RPMI7951 (cell line): ENCODE measurements at places on chromosomes 7 and 10. TPM values are rescaled to one million over a fixed set of nuclear protein-coding genes. Genes with fewer than 3 reads are reported as not detected.

- no peak for DNase-seq
These were observed 5.1 kb downstream of the FZD8 start for GRCh38 chr10:35636956-35637355.

DNA sequence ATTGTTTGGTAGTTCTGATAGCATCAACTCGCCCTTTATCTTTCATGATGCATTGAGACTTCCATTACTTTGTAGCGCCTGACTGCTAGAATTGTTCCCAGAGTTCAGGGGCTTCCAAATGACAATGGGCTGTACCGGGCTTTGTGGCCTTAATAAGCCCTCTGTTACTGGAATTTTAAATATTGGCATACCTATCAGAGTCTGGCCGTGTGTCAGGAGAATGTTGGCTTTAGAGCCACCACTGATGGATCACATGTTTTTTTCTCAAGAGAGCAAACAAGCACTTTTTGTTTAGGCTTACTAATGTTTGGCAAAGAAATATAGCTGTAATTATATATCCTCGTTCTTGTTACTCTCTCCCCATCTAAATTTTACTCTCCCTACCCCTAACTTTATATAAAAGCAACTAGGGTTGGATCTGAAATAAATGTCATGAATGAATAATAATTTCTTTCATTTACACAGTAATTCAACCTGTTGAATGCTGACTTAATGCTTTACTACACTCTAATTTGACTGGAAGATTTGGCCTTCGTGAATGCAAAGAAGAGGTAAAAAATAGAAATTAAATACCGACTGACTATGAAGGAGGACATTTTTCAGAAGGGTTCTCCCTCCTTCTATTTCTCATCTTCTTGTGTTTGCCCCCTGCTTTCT, 396.7 kb downstream of the AUTS2 start:
- DNase-seq: no peak

GRCh38 chr10:11959966-11960365, 82.6 kb downstream of the UPF2 start:
- DNase-seq: no peak

- no peak for DNase-seq
These were observed 31.7 kb downstream of the ECHDC3 start for GRCh38 chr10:11773761-11774441.

- peak; percentile 37 for DNase-seq
These were observed 34.1 kb downstream of the LRRC20 start for GRCh38 chr10:70348228-70348850.

- DNase-seq: no peak
These were observed 68.4 kb upstream of the ADAM12 start for GRCh38 chr10:126456632-126457031.

- no peak for DNase-seq
These were observed 197.4 kb upstream of the MTPN start for GRCh38 chr7:136174477-136175125.

- DNase-seq: no peak
These were observed 4.8 kb downstream of the DHTKD1 start for GRCh38 chr10:12073526-12073925.

Gene GCK
- total RNA-seq: 2.4 and 2.6 TPM in 2 replicates
